HFFc6 (cell line): ENCODE measurements at places on chromosomes 16 and 17.

DNA sequence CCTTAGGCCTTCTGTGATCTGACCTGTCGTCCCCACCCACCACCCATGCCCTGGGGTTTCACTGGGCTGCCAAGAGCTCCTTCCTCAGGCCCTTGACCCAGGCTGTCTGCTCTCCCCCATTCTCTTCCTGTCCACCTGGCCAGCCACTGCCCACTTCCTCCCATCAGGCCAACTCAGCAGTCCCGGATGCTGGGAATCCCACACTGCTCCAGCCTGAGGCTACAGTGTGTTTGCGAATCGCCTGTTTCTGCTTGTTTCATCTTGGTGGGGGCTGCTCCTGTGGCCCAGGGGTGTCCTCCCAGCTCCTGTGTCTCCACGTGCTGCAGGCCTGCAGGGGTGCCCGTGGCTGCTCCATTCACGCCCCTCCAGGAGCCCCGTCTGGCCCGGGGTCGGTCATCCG, 839 bp upstream of the METRN start:
- DNase-seq = no peak

DNA sequence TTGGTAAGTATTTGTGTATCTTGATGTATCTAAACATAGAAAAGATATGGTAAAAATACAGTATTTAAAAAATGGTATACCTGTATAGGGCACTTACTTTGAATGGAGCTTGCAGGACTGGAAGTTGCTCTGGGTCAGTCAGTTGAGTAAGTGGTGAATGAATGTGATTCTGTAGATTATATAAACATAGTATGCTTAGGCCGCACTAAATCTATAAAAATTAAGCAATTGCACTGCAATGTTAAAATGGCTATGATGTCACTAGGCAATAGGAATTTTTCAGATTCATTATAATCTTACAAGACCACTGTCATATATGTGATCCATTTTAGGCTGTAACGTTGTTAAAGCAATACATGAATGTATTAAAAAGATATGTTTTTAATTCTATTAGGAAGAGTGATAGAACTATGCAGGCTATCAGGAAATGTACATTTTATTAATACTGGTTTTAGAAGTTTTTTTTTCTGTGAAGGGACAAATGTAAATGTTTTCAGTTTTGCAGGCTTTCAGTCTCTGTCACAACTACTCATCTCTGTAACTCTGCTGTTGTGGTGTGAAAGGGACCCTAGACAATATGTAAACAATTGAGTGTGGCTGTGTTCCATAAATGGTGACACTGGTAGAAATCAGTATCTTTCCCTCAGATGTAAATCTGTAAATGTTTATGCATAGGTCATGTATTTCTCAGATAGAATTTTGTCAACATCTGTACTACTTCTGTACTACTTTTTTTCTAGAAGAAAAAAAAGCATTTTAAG, 10.5 kb downstream of the CBFB start:
- no peak for DNase-seq

DNA sequence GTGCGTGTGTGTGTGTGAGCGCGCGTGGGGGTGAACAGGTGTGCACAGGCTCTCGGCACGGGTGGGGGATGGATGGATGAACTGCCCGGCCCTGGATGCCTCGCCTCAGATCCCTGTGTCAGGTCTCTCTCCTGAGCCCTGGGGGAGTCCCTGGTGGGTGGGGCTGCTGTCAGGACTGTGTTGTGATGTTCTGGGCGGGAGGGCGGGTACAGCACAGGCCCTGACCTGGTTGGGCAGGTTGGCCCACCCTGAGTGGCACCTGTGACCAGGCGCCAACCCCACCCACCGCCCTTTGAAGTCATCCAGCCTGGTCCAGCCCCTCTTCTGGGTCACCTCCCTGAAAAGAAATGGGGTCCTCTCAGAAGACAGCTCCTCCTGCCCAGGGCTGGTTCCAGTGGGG, 41.6 kb upstream of the TAC4 start:
- DNase-seq = no peak

GRCh38 chr16:49600976-49601375, 227.4 kb downstream of the C16orf78 start:
- no peak for DNase-seq

- DNase-seq = no peak
Observed at GRCh38 chr16:24138024-24138423, 118.1 kb upstream of the CACNG3 start.

- DNase-seq = no peak
Observed at GRCh38 chr16:53061701-53062159, 6.9 kb downstream of the CHD9 start.
